ENCODE measurements at places on chromosomes 3 and 15.
A peak's percentile ranks its signal among the peaks of the same experiment; 100 is the strongest.

DNA sequence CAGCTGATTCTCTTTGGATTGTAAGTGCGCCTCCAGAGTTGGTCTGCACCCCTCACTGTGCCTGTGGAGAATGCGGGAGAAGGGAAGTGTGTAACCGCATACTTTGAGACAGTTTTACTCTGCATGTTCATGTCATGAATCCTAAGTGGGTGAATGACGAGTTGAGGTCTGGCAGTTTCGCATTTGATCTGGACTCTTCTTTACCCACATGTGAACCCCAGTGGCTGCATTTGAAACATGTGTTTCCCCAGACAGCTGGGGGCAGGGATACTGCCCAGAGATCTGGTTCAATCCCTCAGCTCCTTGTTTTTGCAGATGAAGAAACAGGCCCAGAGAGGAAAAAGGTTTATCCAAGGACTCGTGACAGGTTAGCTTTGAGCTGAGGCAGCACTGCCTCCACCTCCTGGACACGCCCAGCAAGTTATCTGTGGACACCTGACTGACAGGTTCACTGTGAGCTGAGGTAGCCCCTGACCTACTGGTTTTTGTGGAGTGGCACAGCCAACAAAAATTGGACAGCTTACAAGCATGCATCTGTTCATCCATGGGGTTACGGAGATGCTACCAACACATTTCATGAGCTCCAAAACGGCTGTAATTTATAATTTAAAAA is 207.3 kb downstream of the XXYLT1 start:
- no peak for DNase-seq

DNA sequence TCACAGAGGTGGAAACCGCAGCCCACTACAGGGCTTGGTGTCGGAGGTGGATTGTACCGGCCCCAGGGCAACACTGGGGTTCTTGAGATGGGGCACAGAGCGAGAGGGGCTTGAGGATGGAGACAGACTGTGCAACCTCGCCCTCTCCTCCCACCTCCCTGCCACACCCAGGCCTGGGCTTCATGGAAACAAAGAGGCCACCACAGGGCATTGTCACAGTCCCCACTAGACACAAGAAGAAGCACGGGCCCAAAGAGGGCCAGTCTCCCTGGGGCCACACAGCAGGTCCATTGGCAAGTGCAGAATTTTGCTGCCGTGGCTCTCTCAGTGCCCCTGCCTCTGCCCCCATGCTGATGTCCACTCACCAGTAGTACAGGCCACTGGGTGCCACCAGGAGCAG is 4.1 kb upstream of the CALML4 start:
- no peak for DNase-seq

GRCh38 chr3:85783291-85783690 is 824.5 kb downstream of the CADM2 start:
- no peak for DNase-seq

DNA sequence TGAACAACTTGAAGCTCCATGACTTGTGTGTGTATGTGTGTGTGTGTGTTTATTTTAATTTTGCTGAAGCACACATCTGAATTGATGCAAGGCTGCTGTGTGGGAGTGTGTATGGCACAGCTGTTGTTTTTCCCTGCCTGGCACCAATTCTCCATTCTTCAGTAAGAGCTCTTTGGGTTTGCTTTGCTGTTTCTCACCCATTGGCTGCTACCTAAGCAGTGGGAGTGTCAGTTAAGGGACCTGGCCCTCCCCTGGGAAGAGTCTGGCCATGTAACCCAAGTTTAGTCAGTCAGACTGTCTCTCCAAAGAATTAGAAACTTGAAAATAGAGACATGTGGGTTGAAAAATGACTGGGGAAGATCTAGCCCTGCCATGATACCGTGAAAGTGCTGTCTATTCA is 126.2 kb upstream of the SYNPR start:
- DNase-seq: no peak

DNA sequence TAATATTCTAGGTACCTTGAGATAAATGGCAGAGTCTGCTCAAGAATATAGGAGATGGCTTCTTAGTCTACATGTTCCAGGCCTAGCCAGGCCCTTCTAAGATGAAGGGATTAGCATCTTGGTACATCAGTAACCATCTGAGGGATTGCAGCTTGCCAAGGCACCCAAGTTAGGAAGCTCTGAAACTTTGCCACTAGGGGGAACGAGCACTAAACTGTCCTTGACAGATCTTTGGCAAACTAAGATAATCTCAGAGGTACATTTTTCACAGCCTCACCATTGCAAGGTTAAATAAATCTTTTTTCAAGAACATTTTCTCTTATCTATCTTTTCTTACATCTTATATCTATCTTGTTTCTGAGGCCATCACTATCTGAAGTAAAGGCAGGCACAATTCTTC is 351.2 kb downstream of the RAP2B start:
- DNase-seq: peak; percentile 3

DNA sequence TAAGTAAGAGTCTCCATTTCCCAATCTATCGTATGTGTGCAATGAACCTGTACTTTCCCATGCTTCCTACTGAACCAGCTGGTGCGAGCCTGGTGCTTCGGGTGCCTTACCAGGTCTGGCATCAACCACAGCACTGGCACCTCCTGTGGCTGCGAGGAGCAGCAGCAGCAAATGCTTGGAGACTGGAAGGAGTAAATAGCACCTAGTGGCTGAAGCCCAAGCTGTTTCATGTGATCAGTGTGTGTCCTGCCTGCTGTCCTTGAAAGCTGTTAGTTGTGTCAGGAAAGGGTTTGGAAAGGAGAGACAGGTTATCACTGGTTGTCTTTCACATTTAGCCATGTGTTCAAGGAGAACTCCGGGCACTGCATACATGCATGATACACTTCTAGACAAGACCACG is 31.8 kb downstream of the PCOLCE2 start:
- no peak for DNase-seq

DNA sequence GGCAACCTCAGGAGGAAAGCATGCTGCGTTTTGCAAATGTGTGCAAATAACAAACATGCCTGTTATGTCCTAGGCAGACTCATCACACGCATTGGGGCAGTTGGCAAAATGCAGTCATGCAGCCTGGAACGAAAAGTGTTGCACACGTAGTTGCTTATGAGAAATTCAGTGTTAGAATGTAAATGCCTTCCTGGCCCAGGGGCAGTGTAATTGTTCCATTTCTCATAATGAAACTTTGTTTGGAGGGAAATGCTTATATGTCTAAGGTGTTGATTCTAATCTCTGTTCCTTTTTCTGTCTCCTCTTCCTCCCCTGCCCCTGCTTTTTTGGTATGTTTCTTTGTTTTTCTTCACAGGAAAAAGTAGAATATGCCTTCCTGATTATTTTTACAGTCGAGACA is 156.0 kb downstream of the CACNA1D start:
- DNase-seq: no peak

GRCh38 chr15:77784361-77785292 is 151.9 kb upstream of the LINGO1 start:
- no peak for DNase-seq
